ENCODE measurements at places on chromosomes 3 and 15.

GRCh38 chr3:134480546-134480945, 5.2 kb downstream of the ANAPC13 start:
- DNase-seq, result no peak

DNA sequence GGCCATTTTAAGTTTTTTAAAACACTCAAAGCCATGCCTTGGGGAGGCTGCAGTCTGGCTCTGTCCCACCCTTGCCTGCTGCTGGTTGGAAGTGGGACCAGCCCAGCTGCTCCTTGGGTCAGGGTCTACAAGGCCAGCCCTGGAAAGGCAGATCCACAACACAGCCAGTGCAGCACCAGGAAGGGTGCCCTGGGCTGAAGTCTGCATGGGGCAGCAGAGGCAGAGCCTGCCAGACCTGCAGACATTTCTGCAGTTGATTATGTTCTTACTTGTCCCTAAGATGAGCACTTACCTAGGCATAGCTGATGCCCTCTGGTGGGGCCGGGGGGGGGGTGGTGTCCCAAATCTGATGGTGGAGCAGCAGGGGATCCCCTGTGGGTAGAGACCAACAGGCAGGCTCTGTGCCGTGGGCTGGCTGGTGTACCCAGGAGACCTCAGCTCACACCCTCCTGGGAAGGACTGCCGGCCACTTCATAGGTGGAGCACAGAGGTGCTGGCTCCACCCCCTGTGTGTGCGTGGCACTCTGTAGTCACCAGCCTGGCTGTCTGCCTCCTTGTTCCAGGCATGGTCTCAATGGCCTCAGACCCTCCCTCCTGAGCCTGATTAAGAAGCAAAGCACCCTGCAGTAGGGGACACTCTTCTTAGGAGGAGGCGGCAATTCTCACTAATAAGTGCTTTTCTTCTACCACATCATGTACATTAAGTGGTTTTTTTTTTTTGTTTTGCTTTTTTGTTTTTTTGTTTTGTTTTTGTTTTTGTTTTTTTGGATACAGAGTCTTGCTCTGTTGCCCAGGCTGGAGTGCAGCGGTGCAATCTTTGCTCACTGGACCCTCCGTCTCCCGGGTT, 97.4 kb upstream of the KLF13 start:
- no peak for DNase-seq

DNA sequence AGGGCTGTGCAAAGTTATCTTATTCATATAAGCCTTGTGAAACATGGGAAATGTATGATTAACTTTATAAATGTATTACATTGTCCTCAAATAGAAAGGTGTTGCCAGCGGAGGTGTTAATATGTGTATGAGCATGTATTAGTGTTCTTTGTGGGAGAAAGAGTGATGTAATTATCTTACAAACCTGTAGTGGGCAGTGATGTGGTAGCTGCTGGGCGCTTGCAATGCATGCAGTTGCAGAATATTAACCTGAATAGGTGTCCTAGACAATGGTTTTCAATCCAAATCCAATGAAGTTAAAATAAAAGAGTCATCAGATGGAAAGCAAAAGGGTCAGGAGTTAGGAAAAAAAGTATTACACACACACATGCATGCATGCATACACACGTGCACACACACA, 881.3 kb upstream of the CADM2 start:
- no peak for DNase-seq

GRCh38 chr3:170869645-170870593, at the start of gene RPL22L1:
TSS of gene RPL22L1 (minus strand) at chr3:170870195. CDS start at chr3:170870167, 28 bp downstream.
- peak; percentile 92 for DNase-seq

GRCh38 chr15:51049081-51049480, 45.6 kb downstream of the TNFAIP8L3 start:
- DNase-seq, result no peak

- DNase-seq, result no peak
Measured at GRCh38 chr3:174957551-174958001, 98.4 kb downstream of the NAALADL2 start.

DNA sequence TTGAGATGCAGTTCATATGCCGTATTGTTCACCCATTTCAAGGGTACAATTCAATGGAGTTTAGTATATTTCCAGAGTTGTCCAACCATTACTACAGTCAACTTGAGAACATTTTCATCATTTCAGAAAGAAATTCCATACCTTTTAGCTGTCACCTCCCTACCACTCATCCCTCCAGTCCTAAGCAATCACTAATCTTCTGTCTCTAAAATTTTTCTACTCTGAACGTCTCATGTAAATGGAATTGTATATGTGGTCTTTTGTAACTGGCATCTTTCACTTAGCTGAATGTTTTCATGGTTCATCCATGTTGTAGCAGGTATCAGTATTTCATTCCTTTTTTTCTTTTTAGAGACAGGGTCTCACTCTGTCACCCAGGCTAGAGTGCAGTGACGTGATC, 51.1 kb downstream of the CMTM7 start:
- DNase-seq, result no peak

DNA sequence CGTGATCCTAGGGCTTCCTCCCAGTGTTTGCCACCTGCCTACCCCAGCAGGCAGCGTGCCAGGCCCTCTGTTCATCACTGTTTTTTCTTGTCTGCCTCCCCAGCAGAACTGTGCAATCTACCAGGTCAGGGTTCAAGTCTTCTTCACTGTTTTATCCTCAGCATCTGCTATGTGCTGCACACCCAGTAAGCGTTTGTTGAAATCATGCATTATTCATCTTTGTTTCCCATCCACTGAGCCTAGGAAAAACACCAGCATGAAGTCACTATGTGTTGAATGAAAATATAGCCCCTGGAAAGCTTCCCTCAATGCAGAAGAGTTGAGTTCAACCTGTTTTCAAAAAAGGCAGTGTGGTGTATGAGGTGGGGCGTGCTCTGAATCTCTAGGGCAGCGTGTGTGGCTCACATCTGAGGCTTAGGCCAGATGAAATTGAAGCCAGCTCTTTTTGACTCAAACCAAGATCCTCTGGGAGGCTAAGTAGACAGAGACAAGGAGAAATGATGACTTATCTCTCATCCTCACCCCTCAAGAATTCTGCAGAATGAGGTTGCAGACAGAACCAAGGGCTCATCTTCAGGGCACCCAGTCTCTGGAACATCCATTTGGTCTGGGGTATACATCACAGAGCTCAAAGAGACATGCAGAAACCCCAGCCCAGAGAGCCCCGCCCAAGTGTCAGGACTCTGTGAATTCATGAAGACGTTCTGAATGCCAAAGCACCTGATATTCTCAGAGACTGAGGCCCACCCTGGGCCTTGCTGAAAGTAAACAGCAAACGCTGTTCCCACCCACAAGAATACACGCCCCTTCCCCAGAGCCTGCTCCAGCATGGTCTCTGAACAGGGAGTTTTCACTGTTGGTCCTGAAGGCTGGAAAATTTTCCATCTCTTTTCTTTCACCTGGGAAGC, 5.7 kb upstream of the CAV3 start:
- no peak for DNase-seq

DNA sequence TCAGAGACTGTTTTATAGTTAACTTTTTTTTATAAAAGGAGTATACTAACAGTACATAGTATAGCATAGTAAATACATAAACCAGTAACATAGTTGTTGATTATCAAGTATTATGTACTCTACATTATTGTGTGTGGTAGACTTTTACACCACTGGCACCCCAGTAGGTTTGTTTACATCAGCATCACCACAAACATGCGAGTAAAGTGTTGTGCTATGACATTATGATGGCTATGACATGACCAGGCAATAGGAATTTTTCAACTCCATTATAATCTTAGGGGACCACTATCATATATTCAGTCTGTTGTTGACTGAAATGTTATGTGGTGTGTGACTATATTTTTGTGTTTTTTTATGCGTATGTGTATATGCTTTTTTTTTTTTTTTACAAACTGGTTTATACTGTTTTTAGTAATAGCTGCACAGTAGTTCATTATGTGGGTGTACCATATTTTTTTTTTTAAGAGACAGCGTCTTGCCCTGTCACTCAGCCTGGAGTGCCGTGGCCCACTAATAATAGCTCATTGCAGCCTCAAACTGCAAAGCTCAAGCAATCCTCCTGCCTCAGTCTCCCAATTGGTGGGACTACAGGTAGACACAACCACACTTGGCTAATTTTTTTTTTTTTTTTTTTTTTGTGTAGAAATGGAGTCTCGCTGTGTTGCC, 1.9 kb downstream of the CAPN7 start:
- no peak for DNase-seq

DNA sequence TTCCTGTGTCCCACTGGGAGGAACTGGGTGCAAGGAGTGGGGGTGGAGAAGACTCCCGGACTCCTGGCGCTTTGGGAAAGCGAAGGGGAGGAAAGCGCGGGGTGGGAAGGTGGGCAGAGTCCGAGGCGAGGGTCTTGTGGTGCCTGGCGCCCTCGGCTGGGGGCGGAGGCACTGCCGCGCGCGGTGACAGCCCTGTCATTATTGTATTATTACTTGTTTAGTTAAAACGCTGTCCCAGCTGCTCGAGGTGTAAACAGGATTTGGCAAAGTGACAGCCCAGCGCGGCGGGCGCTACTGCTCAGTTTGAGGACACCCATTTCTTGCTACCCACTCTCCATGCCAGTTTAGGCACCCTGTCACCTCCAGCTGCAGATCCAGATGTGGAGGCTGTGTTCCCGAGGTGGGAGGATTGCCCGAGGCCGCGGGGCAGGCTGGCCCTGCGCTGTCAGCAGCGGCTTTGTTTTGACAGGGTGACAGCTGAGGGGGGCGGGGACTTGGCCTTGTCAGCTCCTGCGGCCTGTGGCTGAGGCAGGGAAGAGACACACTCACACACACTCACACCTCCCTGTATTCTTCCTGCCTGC, 1.0 kb downstream of the KAT2B start:
- peak; percentile 75 for DNase-seq

- DNase-seq, result peak; percentile 33
Measured at GRCh38 chr3:54046641-54047214, 75.6 kb upstream of the CACNA2D3 start.

GRCh38 chr3:48411041-48411588, 18.8 kb downstream of the PLXNB1 start:
- no peak for DNase-seq

GRCh38 chr3:106420628-106421027, 551.8 kb upstream of the CBLB start:
- no peak for DNase-seq

DNA sequence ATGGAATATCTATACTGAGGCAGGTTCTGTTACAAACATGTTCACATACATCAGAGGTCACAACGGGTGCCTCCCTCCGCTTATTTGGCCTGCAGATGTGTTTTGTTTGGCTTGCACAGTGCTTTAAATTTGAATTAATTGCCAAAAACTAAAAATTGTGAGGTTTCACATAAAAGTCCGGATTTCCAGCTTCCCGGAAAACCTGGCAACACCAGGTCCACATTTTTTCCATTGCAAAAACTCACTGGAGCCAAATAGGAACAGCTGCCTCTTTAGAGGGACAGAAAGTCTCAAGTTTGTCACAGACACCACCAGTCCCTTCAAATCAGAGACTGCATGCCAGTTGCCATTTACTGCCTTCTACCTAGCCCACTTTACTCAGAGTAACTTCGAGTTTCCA, 205.9 kb upstream of the MDFIC2 start:
- no peak for DNase-seq

GRCh38 chr15:61382927-61383326, 153.8 kb upstream of the RORA start:
- DNase-seq, result no peak

DNA sequence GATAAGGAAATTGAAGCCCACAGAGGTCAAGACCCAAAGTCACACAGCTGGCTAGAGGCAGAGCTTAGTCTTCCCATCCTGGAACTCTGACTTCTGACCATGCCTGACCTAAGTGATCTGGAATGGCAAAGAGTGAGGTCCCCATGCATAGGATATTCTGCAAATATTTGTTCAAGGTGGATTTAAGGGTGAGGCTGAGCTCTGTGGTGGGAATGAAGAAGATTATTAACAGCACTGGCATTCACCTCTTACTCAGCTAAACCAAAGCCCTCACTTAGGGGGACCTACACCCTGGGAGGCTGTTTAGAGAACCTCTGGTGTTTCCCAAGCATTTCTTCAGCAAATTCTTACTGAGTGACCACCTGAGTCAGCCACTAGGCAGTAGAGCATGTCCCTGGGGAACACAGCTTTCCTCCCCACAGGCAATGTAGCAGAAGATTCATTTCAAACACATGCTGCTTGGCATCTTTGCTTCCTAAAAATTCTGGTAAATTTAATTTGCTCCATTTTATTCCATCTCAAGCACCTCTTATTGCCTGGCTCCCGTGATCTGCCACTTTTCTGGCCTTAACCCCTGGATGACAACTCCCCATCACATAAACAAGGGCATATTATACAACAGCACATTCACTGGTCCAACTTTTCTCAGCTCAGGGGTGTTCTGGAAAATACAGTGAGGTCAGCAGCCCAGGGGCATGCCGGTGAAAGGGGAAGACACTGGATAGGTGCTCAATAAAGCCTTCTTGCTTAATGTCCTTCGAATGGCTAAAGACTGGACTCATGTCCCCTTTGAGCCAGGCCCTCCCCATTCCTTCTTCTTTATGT, 176.0 kb downstream of the ABHD5 start:
- DNase-seq, result no peak

DNA sequence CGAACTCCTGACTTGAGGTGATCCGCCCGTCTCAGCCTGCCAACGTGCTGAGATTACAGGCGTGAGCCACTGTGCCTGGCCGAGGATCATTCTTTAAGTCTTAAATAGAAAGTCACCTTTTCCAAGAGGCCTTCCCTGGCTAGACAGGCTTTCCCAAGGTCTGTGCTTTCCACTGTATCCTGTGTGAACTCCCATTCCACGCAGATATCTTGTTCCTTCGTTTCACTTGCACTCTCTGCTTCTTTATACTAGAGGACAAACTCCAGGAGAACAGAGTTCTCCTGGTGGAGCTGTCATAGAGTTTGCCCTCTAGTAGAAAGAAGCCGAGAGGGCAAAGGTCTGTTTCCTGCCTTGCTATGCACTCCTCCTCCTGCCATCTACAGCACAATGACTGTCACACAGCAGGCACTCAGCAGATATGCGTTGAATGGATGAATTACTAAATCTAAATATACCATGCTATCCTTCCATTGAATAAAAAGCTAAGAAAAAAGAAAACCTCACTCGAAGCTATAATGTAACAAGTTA, 211.2 kb downstream of the FOXP1 start:
- DNase-seq, result no peak

- no peak for DNase-seq
Measured at GRCh38 chr3:102114264-102114979, 265.1 kb downstream of the NFKBIZ start.

GRCh38 chr15:79311901-79312553, 1.1 kb downstream of the TMED3 start:
- DNase-seq, result no peak

- DNase-seq, result peak; percentile 79
Measured at GRCh38 chr3:66407611-66408218, 93.1 kb downstream of the LRIG1 start.

DNA sequence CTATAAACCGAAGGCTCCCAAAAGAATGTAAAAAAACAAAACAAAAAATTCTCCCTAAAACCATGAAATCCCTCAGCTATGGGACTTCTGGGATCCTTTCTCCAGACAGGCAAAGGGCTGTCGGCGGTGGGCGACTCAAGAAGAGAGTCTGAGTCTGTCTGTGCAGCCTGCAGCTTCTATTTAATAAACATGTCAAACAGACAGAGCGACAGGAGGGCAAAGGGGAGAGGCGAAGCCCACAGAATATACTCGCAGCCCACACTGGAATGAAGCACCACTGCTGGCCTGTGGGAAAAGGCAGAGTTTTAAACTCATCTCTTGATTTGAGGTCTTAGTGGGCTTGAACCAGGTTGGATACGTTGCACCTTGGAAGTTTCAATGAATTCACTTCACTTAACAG, 40.2 kb downstream of the ISL2 start:
- no peak for DNase-seq

GRCh38 chr3:187989575-187990153, 164.3 kb upstream of the LPP start:
- DNase-seq, result no peak
